ENCODE measurements at places on chromosomes 11 and 22. TPM values are rescaled to one million over a fixed set of nuclear protein-coding genes. Genes with fewer than 3 reads are reported as not detected.

CRYBB3 gene
- not detected for total RNA-seq

OR4C46 gene
- total RNA-seq = not detected

PGGHG gene
- 5.4 TPM for total RNA-seq

BAIAP2L2 gene
- total RNA-seq = 1.6 TPM

TSPAN4 gene
- 17.5 TPM for total RNA-seq

MEI1 gene
- total RNA-seq = 0.09 TPM

CTSD gene
- total RNA-seq = 159 TPM

- no peak for DNase-seq
Observed at GRCh38 chr11:11588891-11589290, 32.9 kb downstream of the GALNT18 start.

GRCh38 chr22:19176732-19177131, 1.8 kb downstream of the SLC25A1 start:
- DNase-seq = no peak

GRCh38 chr11:119782739-119783072, 53.7 kb upstream of the NECTIN1 start:
- no peak for DNase-seq

DNA sequence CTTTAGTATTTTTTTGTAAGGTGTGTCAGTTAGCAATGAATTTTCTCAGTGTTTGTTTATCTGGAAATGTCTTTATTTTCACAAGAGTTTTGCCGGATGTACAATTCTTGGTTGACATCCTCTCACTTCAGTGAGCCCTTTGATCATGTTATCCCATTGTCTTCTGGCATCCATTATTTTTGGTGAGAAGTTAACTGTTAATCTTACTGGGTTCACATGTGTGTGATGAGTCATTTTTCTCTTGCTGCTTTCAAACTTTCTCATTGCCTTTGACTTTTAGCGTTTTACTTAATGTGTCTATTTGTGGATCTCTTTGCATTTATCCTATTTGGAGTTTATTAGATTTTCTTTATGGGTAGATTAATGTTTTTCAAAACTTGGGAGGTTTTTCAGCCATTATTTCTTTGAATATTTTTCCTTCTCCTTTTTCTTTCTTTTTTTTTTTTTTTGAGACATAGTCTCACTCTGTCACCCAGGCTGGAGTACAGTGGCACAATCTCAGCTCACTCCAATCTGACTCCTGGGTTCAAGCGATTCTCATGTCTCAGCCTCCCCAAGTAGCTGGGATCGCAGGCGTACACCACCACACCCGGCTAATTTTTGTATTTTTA, 100.5 kb upstream of the RRM1 start:
- peak; percentile 10 for DNase-seq

- no peak for DNase-seq
Observed at GRCh38 chr11:59415111-59415510, 11.1 kb downstream of the OR5A2 start.

DNA sequence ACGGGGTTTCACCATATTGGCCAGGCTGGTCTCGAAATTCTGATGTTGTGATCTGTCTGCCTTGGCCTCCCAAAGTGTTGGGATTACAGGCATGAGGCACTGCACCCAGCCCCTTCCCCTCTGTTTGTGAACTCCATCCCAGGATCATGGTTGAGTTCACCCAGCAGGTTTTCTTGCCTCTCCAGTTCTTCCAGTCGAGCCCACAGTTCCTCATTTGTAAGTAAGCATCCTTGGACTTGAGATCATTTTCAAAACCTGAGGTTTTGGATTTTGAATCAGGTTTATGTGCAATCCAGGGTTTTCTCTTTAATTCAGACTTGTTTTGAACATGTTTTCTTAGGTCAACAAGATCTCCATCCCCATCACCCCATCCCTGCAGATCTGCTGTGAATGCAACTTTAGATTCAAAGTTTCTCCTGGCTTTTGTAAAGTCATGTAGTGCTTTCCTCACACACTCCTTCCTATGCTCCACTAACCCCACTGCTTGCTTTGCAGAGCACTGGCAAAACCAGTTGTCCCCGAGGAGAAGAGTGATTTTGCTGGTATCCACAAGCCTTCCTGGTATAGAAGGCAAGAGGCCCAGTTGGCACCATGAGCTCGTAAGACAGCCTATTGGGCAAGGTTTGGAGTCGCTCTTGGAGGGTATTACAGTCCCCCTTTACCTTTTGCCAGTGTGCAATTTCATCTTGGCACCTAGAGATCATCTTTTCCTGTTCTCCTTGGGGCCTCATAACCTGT, 14.7 kb upstream of the VPREB1 start:
- no peak for DNase-seq

DNA sequence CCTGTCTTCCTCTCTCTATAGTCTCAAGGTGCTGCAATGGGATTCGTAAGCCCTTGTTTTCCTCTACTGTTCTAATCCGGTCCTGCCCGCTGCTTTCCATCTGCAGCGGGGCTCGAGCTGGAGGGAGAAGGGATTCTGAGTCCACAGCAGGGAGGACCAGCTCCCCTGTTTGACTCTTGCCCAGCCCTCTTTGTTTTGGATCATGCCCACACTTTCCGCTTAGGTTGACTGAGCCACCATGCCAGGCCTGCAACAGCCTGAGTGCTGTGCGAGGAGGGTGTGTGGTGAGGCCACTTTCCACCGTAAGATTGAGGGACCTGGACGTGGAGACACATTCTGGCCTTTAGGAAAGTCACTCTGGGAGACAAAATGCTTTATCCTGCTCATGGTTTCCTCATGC, 58.3 kb downstream of the CEP164 start:
- DNase-seq = no peak

DNA sequence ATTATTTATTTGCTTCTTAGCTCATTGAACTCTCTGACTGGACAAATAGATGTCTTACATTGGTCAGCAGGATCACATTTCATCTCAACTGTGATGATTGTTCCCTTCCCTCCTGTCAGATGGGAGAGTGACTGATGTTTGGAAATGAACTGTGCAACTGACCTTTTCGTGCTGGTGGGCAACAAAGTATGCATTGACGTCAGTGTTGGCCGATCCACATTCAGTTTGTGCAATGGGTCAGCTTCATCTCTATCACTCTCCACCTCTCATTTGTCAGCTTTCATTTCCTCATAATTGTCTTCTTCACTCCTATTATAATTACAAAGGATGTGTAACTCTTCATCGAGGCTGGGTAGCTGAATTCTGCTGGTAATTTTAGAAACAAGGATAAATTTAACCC, 71.3 kb downstream of the PPP2R1B start:
- no peak for DNase-seq

DNA sequence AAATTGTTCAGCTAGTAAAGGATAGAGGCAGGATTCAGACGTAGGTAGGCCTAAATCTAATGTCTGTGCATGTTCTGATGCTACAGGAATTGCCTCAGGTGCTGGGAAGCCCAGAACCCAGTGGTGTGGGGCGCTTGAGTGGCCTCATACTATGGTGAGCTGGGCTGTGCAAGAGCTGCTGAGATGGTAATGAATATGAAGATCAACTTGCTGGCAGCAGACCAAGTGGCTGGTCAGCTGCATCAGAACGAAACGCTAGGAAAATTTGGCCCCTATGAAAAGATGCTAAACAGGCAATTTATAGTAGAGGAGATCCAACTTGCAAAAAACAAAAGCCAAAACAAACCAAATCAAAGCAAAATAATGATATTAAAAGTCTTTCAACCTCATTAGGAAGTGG, 102.7 kb downstream of the INSC start:
- DNase-seq = no peak

- no peak for DNase-seq
Observed at GRCh38 chr11:8760896-8761295, 78.3 kb downstream of the RPL27A start.

DNA sequence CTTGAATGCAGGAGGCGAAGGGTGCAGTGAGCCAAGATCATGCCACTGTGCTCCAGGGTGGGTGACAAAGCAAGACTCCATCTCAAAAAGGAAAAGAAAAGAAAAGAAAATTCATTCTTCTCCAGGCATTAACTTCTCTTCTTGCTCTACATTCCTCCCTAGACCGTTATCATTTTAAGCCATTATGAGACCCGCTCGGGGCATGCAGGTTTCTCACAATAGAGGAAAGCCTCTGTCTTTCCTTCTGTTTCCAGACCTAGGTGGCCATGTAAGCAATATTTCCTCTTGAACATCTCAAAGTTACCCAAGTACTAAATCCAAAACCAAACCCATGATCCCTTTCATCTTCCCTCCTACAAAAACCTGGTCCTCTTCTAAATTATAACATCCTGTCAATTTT, 139.6 kb downstream of the RBFOX2 start:
- no peak for DNase-seq

GRCh38 chr11:64675450-64676260, 47.3 kb downstream of the NRXN2 start:
- DNase-seq = peak; percentile 88

GRCh38 chr11:22775248-22775647, 54.4 kb downstream of the SVIP start:
- DNase-seq = no peak

GRCh38 chr22:26174280-26174679, 5.0 kb downstream of the SEZ6L start:
- DNase-seq = peak; percentile 15

DNA sequence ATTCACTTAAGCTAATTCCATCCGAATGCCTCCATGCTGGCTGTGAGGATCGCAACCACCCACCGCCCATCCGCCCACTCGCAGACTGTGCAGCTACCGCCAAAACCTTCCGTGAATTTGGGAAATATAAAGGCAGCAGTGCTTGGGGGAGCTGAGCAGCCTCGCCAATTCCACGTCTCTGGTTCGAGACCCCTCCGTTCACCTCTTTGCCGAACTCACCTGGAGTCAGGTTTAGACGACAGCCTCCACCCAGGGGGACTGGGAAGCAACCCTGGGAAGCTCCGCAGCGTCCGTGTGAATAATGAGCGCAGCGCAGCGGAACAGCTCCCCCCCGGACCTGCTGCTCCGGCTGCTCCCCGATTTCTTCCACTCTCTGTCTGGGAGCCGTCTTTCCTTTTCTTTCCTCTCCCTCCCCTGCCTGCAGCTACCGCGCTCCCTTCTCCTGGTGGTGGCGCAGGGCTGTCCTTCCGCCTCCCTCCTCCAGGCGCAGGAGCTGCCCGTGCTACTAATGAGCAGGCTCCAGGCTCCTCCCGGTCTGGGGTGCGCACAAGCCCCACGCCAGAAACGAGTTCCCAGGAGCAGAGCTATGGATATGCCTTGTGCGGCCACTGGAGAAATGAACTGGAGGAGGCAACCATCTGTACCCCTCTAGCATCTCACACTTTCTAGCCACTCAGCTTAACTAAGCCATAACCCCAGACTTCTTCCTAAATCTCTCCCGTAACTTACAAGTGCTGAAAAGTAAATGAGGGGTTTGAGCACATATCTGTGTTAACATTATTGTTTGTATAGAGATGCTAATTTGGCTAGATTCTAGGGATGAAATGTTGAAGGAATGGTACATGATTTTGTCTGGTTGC, 107.3 kb downstream of the XKR3 start:
- DNase-seq = no peak

GRCh38 chr22:35739076-35739930, 21.6 kb downstream of the APOL5 start:
- DNase-seq = peak; percentile 18
